ENCODE measurements at places on chromosomes 6 and 20. TPM values are rescaled to one million over a fixed set of nuclear protein-coding genes. Genes with fewer than 3 reads are reported as not detected.

Gene PTK6
- total RNA-seq = 0.16 TPM

Gene GRM1
- total RNA-seq = 0.17 TPM

Gene EBF4
- 0.16 TPM for total RNA-seq

Gene PXDC1
- total RNA-seq = 24.9 TPM

Gene BPIFB4
- total RNA-seq = not detected

Gene FUT9
- total RNA-seq = not detected

Gene NANP
- total RNA-seq = 7.0 TPM

Gene HLA-DPA1
- total RNA-seq = 2.4 TPM

Gene ZC2HC1B
- not detected for total RNA-seq

Gene ISM1
- total RNA-seq = under 0.01 TPM

Gene RBBP9
- 17.6 TPM for total RNA-seq

Gene B3GAT2
- under 0.01 TPM for total RNA-seq

Gene MCHR2
- total RNA-seq = not detected

Gene RRAGD
- 0.09 TPM for total RNA-seq

Gene HSPA1L
- total RNA-seq = 1.7 TPM

Gene AVP
- not detected for total RNA-seq

Gene RBPJL
- total RNA-seq = not detected

Gene ZKSCAN3
- 6.4 TPM for total RNA-seq

Gene PLCB1
- total RNA-seq = 24.9 TPM

Gene TJAP1
- total RNA-seq = 8.0 TPM

Gene TFAP2C
- not detected for total RNA-seq

Gene RPRD1B
- 13.6 TPM for total RNA-seq

Gene SIRPD
- not detected for total RNA-seq

Gene SPAG4
- 4.7 TPM for total RNA-seq

Gene TRIM10
- not detected for total RNA-seq

Gene TOX2
- 1.6 TPM for total RNA-seq

Gene ENPP3
- 0.32 TPM for total RNA-seq

Gene SAMD3
- 4.4 TPM for total RNA-seq

Gene PKIB
- 2.1 TPM for total RNA-seq

Gene PRKN
- 4.0 TPM for total RNA-seq

Gene SLC26A8
- not detected for total RNA-seq

Gene TBXT
- not detected for total RNA-seq

Gene OR2H2
- not detected for total RNA-seq

Gene CFAP61
- total RNA-seq = not detected

Gene SEMG1
- not detected for total RNA-seq

Gene AMD1
- total RNA-seq = 24.6 TPM

Gene MYLK2
- under 0.01 TPM for total RNA-seq

Gene RARS2
- 27.4 TPM for total RNA-seq

Gene SSR1
- total RNA-seq = 35.9 TPM

Gene PLEKHG1
- 3.3 TPM for total RNA-seq

Gene ACTL10
- total RNA-seq = 1.9 TPM

Gene C6orf15
- total RNA-seq = not detected

Gene ACOT13
- 9.1 TPM for total RNA-seq

Gene COL20A1
- not detected for total RNA-seq

Gene SMOC2
- not detected for total RNA-seq

Gene AHI1
- 21.3 TPM for total RNA-seq

Gene KCNB1
- total RNA-seq = 0.17 TPM

Gene PRND
- not detected for total RNA-seq

Gene POM121L2
- not detected for total RNA-seq

Gene CAGE1
- under 0.01 TPM for total RNA-seq

Gene ACSS1
- 0.63 TPM for total RNA-seq

Gene GLO1
- total RNA-seq = 83.2 TPM

Gene GRIK2
- total RNA-seq = not detected

Gene MRPS18B
- total RNA-seq = 39.6 TPM

Gene SLC17A1
- total RNA-seq = not detected

Gene C20orf144
- total RNA-seq = under 0.01 TPM

Gene SNAI1
- total RNA-seq = 0.47 TPM

Gene EMILIN3
- under 0.01 TPM for total RNA-seq

Measured in bronchial smooth muscle cell (primary cell).